Stimulated activated CD8-positive, alpha-beta memory T cell treated with anti-CD3 and anti-CD28 coated beads, Interleukin-4, amount 100 ng/mL, for 4 hours (primary cell): ENCODE measurements at places on chromosomes 4 and X.
A peak's percentile ranks its signal among the peaks of the same experiment; 100 is the strongest.

DNA sequence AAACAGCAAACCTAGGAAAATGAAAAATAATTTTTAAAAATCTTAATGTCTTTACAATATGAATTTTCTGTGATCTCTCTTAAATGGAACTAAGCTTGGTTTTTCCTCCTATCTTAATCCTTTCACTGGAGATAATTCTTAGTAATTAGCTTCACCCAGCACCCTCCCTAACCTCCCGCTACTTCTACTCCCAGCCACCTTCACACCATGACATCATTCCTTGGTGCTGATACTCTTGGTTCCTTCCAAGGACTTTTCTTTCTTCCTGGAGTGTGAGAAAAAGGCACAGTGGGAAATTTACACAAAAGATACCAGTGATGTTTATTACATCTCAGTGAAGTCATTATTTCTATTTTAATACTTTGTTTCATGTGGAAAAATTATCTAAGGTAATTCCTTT is 163.6 kb upstream of the PLAC1 start:
- no peak for DNase-seq

- DNase-seq = no peak
Observed at GRCh38 chr4:157421365-157421764, 200.8 kb downstream of the GRIA2 start.

DNA sequence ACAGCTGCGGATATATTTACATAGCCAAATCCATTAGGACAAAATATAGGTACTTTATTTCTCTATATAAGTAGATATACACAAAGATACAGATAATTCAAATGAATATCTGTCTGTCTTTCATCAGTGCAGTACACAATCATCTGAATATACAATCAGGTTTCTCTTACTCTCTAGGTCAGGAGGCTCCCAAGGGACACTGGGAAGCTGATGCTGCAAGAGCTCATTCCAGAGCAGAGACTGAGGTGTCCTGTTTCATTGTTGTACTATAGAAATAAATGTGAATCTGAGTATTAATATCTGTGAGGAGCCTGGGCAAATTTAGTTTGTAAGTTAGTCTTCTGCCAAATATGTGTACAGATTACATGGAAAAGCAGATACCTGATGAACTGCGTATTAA is 4.2 kb downstream of the TLL1 start:
- DNase-seq = no peak

DNA sequence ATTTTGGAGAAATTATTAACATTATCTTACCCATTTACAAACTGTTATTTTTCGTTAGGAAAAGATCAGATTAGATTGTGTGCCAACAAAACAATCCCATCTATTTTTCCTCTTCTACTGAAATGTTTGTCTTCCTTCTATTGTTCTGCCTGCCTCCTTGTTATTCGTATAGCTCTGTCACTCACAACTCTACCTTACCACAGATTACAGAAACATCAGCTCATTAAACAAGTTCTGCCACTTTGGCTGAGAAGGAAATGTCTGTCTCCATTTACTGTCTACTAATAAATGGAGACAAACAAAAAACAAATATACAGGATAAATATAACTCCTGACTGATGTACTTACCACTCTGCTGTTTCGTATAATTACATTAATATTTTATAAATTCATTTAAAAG is 211.4 kb downstream of the ENOX2 start:
- no peak for DNase-seq

- DNase-seq = no peak
Observed at GRCh38 chr4:113169368-113169767, 119.9 kb downstream of the ANK2 start.

DNA sequence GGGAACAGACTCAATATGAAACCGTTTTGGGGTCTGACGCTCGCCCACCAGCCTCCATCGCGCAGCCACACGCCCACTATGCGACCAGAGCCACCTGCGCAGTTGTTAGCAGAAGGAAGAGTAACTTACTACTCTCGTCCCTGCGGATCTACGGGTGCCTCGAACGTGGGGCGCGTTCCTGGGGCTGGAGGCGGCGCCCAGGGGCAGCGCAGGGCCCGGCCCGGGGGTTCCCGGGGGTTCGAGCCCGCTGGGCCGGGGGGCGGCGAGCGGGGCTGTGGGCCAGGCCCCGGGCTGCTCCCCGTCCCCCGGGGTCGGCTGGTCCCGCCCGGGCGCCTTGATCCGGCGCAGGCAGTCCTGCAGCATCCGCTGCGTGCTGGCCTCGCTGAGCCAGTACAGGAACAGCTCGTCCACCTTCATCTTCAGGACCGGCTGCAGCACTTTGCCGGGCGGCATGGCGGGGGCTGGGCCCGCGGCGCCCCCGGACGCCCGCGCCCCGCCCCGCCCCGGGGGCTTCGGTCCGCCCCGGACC is 404 bp downstream of the PPP2R3B start:
- DNase-seq = peak; percentile 24

DNA sequence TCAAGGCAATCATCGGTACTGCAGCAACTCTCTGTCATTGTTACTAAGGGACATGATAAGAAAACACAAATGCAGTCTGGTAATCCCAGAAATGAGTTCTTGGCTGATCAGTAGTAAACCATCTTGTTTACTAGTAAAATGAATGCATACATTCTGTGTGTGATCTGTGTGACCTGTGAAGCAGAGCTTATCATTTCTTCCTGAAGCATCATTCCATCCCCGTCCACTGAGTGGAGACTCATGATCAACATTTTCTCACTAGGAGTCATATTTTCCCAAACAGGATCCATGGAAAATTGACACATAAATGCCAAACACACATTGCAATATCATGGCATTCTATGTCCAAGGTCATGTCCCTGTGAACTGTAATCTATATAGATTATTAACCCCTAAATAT is 226.1 kb downstream of the ANKRD50 start:
- DNase-seq = no peak

GRCh38 chr4:156293657-156294297 is 340.1 kb upstream of the CTSO start:
- no peak for DNase-seq

GRCh38 chrX:10172877-10173276 is 16.1 kb downstream of the CLCN4 start:
- DNase-seq = no peak

DNA sequence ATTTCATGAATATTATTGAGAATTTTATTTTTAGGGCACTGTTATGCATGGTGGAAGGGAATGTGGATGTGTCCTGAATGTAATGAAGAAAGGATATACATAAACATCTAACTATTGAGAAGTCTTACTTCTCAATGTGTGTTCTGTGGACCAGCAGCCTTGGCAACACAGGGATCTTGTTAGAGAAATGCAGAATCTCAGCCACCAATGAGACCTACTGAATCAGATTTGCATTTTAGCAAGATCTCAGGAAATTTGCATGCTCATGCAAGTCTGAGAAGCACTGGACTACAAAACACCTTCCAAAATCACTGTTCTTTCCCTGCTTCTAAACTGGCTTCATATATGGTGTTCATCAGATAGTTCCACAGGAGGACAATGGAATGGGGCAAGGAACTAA is 139.7 kb upstream of the WDFY3 start:
- DNase-seq = no peak

- DNase-seq = no peak
Observed at GRCh38 chrX:53718073-53718472, 31.6 kb upstream of the HUWE1 start.

- no peak for DNase-seq
Observed at GRCh38 chr4:186717556-186717955, 6.1 kb downstream of the FAT1 start.

GRCh38 chr4:37243051-37243450 is 1.5 kb upstream of the NWD2 start:
- no peak for DNase-seq

GRCh38 chr4:24979554-24979953 is 51.2 kb downstream of the LGI2 start:
- DNase-seq = no peak

DNA sequence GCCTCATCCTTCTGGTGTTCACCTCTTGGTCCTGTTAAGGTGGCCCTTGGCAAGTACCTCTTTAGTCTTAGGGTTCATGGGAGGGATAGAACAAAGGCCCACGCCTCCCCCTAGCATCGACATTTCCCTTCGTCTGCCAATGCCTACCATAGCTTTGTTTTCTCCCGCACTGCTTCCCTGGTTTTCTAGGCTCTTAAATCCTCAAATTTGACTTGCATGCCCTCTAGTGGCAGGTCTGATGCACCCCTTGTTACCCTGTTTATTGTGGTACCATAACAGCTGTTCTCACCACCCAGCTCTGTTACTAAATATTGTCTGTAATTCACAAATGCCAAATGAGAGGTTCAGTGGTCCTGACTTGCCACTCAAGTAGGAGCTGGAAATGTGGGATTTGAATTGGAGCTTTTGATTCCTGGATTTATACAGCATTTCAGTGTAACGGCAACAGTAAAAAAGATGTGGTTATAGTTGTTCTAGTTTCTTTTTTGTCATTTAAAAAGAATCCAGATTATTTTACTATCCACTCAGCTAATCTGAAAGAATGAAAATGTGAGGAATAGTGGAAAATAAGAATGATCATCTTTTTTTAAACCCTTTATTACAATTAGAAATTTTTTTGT is 100.1 kb downstream of the REPS2 start:
- DNase-seq = no peak

GRCh38 chrX:138723301-138723700 is 11.8 kb upstream of the FGF13 start:
- DNase-seq = no peak

DNA sequence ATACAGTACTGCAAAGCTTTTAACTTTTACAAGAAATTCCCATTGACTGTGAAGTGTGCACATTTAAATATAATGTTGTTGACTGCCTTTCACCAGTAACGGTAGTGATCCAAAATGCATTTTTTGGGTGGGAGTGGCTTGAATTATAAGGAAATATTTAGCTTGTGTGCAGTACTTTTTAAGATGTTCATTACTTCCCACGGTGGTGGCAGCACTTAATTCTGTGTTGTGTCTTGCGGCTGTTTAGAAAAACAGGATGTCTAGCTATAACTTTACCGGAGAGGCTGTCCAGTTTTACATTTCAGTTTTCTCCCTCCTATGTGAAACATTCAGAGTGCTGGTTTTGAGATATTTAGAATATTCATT is 1.7 kb downstream of the TMEM131L start:
- DNase-seq = no peak

GRCh38 chr4:74092957-74093356 is 6.0 kb downstream of the CXCL2 start:
- no peak for DNase-seq

DNA sequence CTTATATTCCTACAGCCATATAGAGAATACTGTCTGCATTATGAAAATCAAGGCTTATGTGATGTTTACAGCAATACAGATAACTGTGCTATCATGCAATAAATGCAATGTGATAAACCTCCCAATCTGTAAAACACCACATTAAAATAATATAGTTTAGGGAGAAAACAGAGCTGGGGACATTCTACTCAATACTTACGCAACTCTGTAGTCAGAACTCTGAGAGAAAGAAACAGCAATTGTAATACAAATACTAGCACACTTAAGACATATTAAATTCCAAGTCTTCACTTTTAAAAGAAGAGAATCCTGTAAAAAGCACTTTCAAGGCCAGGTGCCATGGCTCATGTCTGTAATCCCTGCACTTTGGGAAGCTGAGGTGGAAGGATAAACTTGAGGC is 61.4 kb downstream of the ANKRD17 start:
- no peak for DNase-seq
